Neural crest cell (in vitro differentiated cells): ENCODE measurements at places on chromosomes 2 and 18. TPM values are rescaled to one million over a fixed set of nuclear protein-coding genes. Genes with fewer than 3 reads are reported as not detected.

The LINC00305 gene
- total RNA-seq = not detected in 2 replicates

The MARS2 gene
- 15.9 and 16.0 TPM in 2 replicates for total RNA-seq

The IL36RN gene
- not detected in 2 replicates for total RNA-seq

The DCDC2C gene
- total RNA-seq = not detected in 2 replicates

The LRPPRC gene
- total RNA-seq = 131 and 138 TPM in 2 replicates

- no peak for DNase-seq
Measured at GRCh38 chr2:74618410-74619083, 29.6 kb downstream of the M1AP start.

DNA sequence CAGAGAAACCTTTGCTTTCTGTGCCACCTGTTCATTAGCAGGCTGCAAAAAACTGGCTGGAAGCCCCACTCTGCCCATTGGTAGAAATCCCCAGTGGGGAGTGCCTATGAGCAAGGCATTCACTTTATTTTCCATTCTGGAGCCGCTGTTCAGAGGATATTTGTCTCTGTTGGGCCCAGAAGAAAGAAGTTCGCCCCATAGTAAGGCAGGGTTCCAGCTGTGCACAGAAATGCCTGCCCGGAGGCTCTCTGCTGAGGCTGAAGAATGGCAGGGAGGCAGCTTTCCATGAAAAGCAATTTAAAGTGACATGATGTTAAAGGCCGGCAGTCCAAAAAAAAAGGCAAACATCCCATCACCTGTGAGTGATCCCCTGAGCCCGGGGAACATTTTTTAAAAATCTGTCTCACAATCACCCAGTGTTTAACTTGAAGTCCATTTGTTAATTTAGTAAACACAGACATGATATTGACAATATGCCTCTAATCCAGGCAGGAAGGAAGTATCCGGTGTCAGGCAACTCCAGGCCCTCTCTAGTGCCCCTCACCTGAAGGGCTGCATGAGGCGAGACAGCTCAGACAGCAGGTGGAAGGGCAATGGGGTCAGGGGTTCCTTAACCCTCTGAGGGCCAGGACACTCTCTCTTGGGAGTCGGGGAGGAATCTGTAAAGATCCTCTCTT, 265.1 kb upstream of the SIX2 start:
- no peak for DNase-seq

DNA sequence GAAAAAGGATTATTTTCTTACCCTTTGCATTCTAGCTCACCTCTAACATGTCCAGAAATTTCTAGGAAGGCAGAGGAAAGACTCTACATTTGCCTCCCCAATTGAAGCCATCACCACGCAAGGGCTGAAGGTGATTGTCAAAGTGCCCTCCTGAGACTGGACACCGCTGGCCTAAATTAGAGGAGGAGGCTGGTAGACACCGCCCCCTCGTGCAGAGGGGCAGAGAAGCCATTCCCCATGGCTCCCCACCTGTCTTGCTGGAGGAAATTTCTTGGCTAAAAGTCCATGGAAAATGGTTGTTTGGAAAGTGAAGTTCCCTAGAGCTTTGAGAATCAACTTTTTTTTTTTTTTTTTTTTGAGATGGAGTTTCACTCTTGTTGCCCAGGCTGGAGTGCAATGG, 31.3 kb upstream of the CREB1 start:
- no peak for DNase-seq

DNA sequence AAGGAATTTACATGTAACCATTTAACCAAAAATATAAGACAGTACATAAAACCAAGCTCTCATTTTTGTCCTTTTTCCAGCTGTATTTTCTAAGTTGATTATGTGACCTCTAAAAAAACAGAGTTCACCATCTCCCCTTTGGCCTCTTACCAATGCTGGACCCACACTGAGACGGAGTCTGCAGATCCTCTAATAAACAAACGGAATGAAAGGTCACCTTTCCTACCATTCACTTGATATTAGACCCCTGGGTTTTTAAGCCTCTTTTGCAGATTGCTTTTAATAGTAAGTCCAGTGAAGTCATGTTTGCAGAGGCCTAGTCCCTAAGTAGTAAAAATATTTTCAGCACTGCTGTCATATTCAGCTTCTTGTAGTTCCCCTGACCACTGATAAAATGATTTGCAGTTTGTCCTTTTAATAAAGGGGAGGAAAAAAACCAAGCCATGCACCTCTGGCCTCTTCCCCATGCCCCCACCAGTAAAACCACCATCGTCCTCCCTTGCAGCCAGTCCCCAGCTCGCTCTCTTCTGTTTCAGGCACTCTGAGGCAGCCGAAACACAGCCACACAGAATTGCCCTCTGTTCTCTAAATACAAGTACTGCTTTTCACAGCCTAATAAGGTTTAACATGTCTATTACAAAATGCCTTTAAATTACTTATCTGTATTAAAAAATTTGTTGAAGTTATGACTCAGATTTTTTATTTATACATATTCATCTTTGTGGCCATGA, 427.5 kb downstream of the PARD3B start:
- DNase-seq = no peak

GRCh38 chr2:185372188-185372587, 366.4 kb upstream of the FSIP2 start:
- no peak for DNase-seq

GRCh38 chr2:85741833-85742455, 11.8 kb upstream of the ATOH8 start:
- DNase-seq = peak; percentile 55

DNA sequence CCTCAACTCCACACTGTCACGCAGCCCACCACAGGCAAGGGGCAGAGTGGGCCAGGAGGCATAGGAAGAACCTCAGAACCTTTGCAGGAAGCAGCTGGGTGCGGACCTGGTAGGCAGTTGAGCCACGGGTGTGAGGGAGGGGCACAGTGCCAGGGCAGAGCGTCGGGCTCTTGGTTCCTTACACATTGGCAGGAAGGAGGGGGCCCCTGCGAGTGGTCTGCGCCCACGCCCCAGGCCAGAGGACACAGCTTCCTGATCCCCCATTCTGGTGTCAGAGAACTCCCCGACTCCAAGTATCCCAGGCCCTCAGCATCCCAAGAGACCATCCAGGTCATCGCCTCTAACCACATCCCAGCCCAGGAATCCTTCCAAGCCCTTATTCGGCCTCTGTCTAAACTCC, 61.5 kb downstream of the TNS1 start:
- DNase-seq = no peak
